Central memory CD8-positive, alpha-beta T cell (primary cell): ENCODE measurements at places on chromosomes 3 and 15.

GRCh38 chr3:132004571-132004970 is 30.2 kb downstream of the CPNE4 start:
- DNase-seq, result no peak

- no peak for DNase-seq
These were observed 58.9 kb downstream of the MECOM start for GRCh38 chr3:169604568-169604967.

GRCh38 chr15:101723171-101723873 is 951 bp downstream of the TARS3 start:
- no peak for DNase-seq

DNA sequence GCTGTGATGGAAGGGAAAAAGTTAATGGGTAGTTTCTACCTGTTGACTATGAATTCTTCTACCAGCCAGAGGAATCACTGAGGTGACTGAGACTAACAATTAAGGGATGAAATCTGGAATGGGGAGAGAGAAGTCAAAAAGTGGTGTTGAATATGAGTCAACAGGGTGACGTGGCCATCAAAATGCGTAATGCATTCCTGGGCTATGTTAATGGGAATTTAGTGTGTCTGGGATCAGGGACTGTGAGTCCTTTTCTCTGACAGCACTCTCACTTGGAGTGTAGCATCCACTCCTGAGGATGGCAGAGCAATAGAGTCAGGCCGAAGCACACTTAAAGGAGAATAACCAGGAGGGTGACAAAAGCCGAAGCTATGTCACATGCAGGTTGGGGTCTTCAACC is 60.4 kb downstream of the MESD start:
- no peak for DNase-seq

DNA sequence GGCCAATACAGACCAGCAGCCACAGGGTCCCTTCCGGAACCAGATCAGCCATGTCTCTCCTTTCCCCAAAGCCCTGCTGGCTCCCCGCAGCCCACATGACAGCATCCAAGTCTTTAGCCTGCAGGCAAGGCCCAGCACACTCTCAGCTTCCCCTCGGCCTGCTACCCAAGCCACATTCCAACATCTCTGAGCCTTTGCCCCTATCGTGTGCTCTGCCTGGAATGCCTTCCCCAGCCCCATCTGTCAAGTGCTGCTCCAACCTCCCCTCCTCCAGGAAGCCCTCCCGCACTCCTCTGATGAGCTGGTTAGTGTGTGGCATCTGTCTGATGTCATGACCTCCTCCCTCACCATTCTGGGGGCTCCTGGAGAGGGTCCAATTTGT is 8.5 kb downstream of the PLXND1 start:
- DNase-seq, result no peak

DNA sequence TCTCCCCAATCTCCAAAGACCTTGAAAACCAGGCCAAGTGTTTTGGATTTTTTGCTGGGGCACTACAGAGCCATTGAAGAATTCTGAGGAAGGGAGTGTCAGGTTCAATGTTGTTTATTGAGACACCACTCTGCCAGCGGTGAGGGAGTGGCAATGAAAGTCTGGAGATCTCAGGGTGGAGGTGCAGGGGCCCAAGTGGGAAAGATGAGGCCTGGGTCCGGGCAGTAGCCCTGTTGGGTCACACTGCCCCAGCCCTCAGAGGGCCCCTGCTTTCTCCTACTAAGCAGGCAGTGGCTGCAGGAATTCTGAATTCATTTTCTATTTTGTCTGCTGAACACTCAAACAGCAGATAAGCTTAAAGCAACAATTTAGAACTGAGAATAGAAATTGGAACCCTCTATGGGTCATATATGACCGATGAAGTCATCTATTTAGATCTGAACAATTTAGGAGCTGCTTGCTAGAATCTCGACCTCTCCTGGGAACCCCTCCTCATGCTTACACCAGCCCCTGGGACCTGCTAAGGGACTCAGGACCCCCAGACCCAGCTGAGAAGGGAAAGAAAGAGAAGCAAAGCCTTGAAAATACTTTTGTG is 17.9 kb downstream of the HRH1 start:
- DNase-seq, result no peak

- no peak for DNase-seq
These were observed 136.9 kb downstream of the THSD4 start for GRCh38 chr15:71252044-71252739.

GRCh38 chr3:122586098-122586497 is 8.6 kb downstream of the PARP15 start:
- DNase-seq, result no peak

DNA sequence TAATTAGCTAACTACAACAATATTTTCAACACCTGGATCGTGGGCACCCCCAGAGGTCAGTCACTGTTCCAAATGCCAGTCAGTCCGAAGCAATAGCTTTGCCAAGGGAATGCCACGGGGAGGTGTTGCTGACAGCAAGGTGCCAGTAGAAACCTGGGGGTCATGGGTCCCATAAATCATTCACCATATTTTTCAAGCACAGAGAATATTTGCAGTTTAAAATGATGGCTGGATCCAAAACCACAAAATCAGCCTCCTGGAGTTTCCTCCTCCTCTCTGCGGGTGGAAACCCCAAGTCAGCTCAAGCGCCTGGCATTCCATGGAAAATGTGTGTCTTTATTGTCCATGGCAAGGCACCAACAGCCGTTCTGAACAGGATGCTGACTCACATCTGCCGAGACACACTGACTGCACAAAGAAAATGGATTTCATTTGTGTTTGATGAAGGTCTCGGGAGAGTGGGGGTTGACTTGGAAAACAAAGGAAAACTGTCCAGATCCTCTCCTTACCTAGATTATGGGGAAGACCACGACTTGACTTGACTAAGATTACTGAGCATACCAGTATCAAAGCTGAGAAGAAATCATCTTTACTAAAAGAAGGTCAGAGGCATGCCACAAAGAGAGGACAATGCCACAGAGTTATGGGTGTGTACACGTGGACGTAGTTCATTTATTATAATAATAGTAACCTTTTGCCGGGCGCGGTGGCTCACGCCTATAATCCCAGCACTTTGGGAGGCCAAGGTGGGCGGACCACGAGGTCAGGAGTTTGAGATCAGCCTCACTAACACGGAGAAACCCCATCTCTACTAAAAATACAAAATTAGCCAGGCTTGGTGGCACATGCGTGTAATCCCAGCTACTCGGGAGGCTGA is 26.4 kb downstream of the ANXA2 start:
- no peak for DNase-seq

- no peak for DNase-seq
These were observed 129.2 kb downstream of the ZNF609 start for GRCh38 chr15:64589435-64590084.

GRCh38 chr15:90599116-90599515 is 69.4 kb downstream of the CRTC3 start:
- DNase-seq, result no peak

DNA sequence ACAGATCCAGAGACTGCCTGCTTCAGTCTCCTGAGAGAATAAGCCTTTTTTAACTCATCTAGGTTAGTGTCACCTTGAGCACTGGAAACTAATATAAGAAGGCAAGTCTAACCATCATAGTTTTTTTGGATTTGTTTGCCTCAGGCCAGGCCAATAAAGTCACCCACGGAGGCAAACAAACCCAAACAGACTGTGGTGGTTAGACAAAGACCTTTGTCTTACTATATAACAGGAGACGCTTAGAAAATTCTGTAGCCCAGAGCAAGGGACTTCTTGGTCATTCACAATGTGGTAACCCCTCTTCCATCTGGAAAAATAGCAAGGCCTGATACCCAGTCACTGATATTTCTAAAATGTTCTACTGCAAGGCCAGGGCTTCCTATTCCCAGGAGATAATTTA is 45.3 kb upstream of the PPP2R3A start:
- DNase-seq, result no peak

DNA sequence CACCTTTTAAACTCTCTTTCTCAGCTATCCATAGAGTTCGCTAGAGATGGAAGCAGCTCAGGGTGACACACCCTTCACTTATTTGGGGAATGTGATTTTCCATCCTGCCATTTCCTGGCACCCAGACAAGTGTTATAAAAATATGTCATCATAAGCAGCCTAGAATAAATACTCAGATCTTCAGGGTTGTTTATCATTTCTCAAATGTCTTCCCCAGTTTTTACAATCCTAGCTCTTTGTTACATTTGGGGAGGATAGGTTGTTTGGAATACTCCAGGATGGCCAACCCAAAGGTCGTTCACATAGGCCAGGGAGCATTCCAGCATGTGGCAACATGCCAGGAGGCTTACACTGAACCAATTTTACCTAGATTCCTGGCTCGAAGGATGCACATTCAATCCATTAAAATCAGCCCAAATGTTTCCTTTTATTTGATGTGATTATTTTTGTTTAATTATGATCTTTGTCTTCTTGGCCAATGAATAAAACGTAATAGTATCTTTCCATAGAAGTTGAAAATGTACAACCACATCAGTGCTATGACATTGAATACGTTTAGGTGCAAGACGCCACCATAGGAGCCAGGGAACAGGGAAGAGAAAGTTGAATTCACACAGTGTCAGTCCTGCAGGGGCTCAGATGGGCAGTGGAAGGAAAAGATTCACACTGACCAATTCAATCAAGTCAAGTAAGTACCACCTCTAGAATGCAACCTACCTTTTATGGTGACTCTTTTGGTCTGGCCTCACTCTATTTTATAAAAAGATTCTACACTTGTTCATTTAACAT is 537.7 kb upstream of the MDFIC2 start:
- no peak for DNase-seq

DNA sequence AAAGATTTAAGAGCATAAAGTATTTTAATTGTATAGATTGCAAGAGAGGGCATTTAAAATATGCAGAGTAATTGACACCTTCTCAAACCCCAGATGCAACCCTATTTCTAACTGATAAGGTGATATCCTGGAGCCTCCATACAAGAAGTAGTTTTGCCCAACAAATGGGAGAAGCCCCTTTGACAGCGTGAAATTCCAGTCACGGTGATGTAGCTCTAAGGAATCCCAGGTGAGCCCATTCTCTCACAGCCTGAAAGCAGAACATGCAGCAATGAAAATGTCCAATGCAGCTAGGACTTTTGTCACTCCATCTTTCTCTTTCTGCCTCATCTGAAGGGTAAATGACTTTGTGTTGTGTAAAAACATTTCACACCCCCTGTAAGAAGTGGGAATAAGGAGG is 96.4 kb downstream of the TMEM212 start:
- DNase-seq, result no peak

DNA sequence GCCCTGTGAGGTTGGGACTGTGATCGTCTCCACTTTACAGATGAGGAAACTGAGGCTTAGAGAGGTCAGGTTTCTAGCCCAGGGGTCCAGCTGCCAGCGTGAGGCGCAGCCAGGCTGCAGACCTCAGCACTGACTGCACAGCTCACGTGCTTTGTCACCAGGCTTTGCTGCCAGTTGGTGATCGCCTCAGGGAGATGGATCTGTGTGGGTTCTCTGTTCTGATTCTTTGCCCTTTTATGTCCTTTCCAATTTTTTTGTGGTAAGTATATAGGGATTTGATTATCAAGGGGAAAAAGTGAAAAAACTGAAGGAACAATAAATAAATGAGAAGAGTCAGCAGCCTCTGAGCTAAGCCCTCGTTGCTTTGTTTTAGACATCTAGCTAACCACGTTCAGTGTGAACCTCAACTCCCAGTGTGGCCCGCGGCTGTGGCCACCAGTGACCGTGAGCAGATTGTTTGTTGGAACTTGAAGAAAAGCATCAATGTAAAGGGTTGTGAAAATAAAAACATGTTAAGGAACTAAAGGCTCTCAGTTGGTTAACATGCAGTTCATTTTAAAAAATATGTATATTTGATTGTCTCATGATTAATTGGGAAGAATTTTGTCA is 117.6 kb downstream of the PDE8A start:
- no peak for DNase-seq

DNA sequence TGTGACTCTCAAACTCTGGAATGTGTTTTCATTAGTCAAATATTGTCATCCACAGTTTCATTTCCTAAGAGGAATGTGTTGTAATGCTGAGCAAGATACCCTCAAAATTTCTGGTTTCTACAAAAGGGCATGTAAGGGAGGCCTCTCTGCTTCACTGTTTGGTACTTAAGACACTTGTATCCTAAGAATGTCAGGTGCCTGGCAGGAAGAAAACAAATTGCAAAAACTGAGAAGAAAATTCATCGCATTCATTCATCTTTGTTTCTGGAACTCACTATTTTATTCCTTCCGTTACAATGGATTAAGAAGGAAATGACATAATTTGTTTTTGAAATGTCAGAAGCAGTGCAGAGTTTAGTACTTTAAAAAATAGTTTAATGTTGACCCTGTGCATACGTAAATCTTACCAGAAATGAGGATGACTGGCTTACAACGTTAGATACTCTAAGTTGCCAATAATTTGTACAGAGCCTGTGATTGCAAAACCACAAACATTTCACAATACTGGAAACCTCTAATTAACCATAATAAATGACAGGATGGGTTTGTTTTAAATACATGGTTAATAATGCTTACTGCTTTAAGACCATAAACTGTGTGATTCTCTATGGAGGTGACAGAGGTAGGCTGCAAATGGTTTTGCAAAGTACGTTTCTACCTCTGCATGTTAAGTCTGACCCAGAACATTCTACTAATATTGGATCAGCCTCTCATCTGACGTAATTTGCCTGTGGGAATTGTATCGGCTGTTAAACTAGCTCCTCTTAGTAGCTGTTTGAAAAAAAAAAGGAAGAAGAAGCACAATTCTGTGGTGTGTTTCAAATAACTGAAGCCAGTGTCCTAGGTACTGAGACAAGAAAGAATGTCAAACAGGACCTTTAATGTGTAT is 477.8 kb downstream of the RBMS3 start:
- no peak for DNase-seq

DNA sequence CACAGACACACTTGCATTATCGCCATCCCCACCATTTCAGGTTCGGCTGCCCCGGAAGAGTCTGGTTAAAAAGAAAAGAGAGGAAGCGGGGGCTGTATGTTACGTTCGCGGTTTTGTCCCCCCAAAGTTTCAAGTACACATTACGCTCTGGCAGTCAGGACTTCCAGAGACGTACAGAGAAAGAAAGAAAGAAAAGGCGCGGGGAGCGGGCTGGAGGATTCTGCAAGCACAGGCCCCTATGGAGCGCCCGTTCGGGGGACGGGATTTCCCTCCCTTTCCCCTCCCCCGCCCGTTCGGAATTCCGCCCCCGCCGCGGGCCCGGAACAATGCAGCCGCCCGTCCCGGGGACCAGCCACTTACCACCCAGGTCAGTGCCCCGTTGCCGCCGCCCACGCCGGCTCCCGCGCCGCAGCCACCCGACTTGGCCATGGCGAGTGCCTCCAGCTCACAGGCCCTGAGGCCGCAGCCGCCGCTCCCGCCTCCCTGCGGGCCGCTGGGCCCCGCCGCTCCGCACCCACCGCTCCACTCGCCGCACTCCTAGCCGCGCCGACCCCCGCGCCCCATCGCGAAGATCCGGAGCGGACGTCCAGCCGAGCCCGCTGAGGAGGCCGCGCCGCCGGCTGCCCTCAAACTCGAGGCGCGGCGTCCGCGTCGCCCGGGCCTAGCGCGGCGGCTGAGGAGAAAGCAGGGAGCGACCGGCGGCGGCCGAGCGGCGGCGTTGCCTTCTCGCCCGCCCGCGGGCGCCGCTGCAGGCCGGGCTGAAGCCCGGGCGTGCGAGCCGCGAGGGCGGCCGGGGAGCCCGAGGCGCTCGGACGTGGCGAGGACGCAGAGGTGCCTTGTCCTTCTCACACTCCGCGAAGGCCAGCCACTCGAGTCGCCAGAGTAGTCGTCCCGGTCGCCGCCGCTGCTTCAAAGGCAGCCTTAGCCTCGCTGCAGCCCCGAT is 567 bp downstream of the TOP2B start:
- peak; percentile 44 for DNase-seq

GRCh38 chr15:96122077-96123027 is 208.1 kb upstream of the NR2F2 start:
- no peak for DNase-seq
